Fibroblast of upper back skin (primary cell): ENCODE measurements at places on chromosomes 12 and 14.

DNA sequence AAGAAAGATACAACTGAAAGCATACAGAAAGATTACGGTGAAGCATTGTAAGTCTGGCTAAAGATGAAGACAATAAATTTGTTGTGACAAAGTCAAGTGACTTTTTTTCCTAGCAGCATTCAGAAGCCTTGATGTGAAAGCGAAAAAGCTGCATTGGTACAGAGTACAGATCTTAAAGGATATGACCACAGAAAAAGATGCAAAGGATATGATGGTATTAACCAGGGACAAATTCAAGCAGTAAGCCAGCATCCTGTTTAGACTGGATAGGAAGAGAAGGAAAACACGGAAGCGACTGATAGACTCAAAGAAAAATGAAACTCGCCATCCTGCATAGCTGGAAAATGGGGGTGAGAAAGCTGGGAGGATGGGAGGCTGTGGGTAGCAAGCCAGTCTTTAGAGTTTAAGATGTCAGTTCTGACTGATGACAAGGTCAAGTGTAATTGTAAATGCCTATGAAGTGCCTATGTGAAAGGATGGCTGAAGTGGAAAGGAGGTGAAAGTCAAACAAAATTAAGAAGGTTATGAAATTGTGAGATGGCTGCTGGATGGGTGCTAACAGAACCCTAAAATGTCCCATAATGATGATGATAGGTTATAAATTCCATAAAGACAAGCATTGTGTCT, 92.4 kb downstream of the PHLDA1 start:
- no peak for DNase-seq

DNA sequence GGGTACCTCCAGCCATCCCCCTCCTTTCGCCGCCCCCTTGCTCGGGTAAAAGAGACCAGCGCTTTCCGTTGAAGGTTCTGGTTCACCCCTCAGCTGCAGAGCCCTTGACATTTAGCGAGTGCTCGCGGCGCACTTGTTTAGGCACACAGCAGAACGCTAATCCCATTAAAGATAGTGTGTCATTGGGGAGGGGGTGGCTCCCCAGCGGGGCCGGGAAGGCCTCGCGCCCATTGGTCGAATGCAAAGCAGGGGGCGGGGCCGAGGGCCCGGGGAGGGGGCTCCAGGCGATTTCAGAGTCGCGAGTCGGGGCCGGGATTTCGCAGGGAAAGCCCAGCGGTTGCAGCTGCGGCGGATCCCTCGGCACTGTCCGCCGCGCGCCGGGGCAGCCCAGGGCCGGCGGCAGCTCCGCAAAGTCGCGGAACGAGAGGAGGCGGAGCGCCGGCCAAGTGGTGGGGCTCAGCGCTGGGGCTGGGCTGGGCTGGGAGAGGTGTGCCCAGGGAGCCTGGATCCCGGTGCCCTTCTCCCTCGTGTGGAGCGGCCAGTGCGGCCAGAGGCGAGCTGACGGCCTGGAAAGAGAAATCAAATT, 122.9 kb downstream of the TSPAN9 start:
- DNase-seq = no peak

GRCh38 chr12:118290130-118290529, 82.6 kb downstream of the TAOK3 start:
- DNase-seq = peak; percentile 22

GRCh38 chr14:71751264-71751663, 181.0 kb upstream of the RGS6 start:
- no peak for DNase-seq

- no peak for DNase-seq
Measured at GRCh38 chr14:38868399-38869290, 234.4 kb downstream of the SEC23A start.

DNA sequence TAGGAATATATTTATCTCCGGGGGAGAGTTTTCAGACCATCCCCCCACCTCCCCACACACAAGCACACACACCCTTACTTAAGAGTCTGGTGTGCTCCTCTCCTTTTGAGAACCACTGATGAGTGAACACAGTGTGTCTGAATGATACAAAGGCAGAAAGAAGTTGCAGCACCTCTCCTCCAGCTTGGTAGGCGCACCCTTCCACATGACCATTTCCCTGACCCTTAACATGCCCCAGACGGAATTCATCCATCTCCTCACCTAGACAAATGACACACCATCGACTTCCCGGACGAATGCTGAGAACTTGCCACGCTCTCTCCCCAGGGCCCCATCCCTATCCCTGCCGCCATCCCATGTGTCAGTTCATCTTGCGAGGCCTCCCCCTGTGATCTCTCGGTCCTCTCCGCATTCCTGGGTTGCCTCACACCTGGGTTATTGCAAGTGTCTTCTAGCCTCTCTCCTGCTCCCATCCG, 3.9 kb downstream of the TNFRSF1A start:
- peak; percentile 59 for DNase-seq

DNA sequence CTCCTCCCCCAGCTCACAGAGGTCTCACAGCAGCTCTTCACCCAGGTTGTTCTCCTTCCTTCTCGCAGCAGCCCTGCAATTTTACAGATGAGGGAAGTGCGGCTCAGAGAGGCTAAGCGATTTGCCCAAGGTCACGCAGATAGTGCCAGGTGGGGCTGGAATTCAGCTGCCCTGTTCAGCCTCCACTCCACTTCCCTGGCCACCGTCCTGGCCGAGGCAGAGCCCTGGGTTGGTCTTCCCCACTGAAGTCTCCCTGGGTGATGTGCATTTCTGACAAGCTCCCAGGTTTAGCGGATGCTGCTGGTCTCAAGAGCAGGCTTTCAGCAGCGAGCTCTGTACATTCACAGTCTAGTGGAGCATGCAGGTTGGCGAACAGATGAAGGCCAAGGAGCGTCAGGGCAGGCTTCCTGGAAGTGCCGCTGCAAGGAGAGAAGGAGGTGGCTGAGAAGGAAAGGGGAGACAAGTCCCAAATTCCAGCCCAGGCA, 28.9 kb upstream of the EML1 start:
- DNase-seq = no peak

GRCh38 chr14:90649083-90649482, 167.1 kb downstream of the TTC7B start:
- no peak for DNase-seq

DNA sequence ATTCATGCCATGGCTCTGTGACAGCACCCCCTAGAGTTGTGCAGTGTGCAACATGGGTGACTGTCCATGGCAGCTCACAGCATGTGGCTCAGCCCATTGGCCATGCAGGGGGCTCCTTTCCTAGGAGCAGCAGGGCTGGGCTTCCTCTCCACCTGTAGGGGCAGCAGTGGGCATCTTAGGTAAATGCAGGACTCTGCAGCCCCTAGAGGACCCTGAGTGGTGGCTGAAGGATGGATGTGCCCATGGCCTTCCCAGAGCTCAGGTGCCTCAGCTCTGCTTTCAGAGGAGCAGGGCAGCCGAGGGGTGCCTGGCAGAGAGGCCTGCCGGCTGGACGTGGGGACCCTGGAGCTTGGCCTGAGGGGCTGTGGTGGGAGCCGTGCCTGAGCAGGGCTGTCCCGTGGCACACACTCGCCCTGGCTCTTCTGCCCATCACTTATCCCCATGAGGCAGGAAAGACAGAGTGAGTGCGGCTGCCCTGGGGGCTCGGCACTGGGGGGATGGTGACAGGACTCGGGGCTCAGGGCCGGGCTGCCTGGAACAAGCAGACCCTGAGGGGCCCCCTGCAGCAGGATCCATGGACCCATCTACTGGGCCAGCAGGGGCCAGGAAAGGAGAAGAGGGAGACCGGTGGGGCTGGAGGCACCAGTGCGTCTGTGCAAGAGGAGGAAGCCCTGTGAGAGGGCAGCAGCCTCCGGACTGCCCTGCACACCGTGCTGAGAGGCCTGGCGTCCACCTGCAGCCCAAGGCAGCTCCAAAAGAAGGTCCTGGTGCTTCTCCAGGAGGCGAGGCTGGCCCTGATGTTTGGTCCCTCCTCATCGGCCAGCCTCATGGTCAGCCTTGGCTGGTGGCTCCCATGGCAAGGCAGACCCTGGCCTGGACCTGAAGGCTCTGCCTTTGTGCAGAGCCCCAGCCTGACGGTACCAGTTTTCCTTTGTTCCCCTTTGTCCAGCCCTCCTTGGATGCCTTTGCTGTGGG, 7.6 kb downstream of the ADSS1 start:
- DNase-seq = no peak

DNA sequence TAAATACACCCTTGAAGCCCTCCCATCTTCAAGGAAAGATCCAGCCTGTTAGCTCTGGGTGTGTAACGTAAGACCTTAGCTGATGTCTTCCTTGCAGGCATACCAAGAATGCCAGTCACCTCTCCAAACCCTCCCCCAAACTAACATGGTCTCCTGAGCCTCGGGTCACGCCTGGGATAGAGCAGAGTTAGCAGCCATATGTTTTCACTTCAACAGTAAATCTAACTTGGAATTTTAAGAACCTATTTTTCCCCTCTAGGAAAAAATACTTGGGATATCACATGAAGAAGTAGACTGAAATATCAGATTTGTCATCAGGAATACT, 27.9 kb downstream of the BCL2L14 start:
- peak; percentile 51 for DNase-seq

DNA sequence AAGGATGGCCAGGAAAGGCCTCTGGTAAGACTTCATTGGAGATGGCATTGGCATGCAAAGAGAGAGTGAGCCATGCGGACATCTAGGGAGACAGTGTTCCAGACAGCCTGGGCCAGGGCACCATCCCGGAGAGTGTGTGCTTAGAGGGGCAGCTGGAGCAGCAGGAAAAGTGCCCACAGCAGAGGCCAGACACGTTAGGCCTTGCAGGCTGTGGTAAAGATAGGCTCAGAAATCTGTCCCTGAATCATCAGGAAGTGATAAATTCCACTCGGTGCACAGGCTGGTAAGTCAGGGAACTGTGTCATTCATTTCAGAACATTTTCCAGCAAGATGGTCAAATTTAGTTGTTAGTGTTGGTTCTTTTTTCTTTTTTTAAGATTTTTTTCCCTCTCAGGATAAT, 8.8 kb downstream of the GALNT16 start:
- DNase-seq = peak; percentile 50

- no peak for DNase-seq
Measured at GRCh38 chr12:20248646-20249045, 119.7 kb upstream of the PDE3A start.
